Nucleus accumbens (tissue), 56 donors: ENCODE measurements at places on chromosomes 6 and 20.

DNA sequence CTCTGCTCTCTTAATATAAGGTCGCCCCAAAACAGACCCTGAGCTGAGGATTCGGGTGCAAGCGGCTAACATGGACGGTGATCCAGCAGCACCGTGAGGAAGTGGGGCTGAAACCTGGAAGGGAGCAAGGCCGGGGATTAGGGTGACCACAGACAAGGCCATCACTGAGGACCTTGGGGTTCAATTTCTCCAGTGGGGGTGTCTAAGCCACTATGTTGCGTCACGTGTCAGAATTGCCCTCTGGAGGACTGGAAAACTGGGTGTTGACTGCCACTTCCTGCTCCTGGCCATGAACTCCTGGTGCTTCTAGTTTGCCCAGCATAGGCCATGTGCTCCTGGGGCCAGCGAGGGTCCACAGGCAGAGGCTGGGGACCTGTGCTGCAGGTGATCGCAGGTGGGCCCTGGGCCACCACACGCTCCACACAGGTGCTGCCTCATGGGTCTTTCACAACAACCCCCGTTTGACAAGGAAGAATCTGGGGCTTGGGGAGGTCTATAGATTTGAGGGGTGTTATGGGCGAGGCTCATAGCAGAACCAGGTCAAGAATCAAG is 101.9 kb downstream of the CDH26 start:
- no peak for DNase-seq

DNA sequence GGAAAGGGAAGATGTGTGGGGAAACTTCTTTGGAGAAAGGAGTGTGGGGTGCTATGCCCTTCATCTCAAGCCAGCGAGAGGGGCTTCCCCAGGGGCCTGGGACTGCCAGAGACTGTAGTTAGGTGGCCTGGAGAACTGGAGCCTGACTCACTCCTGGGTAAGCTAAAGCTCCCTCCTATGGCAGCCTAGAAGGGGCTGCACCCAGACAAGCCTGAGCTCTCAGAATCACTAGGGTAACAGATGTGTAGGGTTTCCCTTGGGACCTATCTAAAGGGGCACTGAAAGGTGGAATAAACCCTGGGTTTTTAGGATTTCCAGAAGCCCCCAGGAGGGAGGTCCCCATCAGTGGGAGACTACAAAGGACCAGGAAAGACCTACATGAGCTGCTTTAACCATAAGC is 1.6 kb upstream of the ARMC2 start:
- DNase-seq = no peak

DNA sequence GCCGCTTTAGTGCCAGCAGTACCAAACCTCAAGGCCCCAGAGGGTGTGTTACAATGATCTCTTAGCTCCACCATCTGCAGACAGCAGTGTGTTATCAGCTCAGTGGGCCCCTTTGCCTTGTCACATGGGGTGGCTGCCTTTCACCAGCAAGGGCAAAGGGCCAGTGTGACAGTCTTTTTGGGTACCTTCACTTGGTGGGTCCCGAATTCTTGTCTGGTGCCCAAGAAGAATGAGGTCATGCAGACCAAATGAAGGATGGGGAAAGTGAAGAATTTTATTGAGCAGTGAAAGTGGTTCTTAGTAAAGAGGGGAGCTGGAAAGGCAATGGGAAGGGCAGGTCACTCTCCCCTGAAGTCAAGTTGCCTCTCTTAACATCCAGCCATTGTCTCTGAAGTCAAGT is 2.9 kb upstream of the SMIM28 start:
- DNase-seq = no peak

- no peak for DNase-seq
Measured at GRCh38 chr20:38825901-38826625, 20.6 kb downstream of the PPP1R16B start.
